ENCODE measurements at places on chromosomes 3 and 15. TPM values are rescaled to one million over a fixed set of nuclear protein-coding genes. Genes with fewer than 3 reads are reported as not detected.

The CSTA gene
- polyA plus RNA-seq, result 1.0 TPM

The DUOX2 gene
- not detected for polyA plus RNA-seq

The FILIP1L gene
- polyA plus RNA-seq, result 75.5 TPM

The TRPC1 gene
- 8.6 TPM for polyA plus RNA-seq

The DUOXA2 gene
- polyA plus RNA-seq, result not detected

The MAP6D1 gene
- 6.1 TPM for polyA plus RNA-seq

The U2SURP gene
- polyA plus RNA-seq, result 71.9 TPM

DNA sequence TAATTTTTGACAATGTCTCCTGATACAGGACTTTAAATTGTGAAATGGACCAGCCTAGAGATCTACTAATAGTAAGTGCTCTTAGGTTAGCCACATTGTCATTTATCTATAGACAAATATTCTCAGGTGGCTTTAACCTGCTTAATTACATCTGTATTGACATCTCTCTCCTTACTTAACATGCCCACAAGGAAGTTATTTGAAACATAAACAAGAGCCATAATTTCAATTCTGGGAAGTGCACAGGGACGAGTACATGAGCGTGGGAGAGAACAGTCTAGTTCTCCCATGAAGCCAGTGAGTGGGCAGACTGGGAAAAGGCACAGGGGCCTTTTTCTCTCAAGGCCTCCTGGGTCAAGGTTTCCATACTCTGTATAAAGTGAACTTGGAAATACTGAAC, 54.2 kb downstream of the NEK10 start:
- no peak for DNase-seq

GRCh38 chr3:107117922-107118536, 259.2 kb upstream of the CCDC54 start:
- peak; percentile 43 for DNase-seq

DNA sequence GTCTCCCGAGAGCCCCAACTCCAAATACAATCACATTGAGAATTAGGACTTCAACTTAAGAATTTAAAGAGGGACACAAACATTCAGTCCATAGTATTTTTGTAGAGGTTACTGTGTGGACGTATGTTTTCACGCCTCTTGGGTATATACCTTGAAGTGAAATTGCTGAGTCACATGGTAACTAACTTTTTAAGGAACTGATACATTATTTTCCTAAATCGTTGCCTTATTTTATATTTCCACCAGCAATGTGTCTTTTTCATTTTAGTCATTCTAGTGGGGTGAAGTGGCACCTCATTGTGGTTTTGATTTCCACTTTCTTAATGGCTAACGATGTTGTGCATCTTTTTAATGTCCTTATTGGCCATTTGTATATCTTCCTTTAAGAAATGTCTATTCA, 11.8 kb downstream of the PARP15 start:
- no peak for DNase-seq

- no peak for DNase-seq
These were observed 454.9 kb downstream of the IL5RA start for GRCh38 chr3:2655229-2655701.

- peak; percentile 61 for DNase-seq
These were observed 10.3 kb downstream of the SEC13 start for GRCh38 chr3:10310578-10310977.

DNA sequence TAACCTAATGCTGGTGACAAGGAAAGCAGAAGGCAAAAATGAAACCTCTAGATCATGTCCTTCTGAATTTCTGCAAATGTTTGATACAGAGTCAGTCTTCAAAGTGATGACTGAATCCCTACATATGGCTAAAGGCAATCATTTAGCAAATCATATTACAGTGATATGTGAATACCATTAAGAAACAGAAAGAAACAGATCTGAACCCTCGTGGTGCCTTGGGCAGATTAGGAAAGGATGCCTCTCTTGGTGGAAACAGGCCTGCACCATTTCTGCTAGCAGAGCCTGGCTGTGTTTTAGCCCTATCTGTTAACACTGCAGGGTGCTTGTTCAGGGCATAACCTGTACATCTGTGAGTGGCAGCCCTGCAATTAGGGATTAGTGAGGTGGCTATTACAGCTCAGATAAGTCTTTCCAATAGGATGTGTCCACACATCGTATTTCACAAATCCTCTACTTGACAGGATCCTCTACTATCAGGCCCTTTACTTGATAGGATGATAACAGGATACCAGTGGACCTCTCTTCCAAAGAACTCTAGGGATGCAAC, 12.1 kb downstream of the SEC22C start:
- no peak for DNase-seq

GRCh38 chr3:138434276-138434874, at the start of gene ESYT3:
ESYT3 (plus strand) TSS chr3:138434616; CDS start chr3:138434799, 183 bp downstream.
- no peak for DNase-seq

DNA sequence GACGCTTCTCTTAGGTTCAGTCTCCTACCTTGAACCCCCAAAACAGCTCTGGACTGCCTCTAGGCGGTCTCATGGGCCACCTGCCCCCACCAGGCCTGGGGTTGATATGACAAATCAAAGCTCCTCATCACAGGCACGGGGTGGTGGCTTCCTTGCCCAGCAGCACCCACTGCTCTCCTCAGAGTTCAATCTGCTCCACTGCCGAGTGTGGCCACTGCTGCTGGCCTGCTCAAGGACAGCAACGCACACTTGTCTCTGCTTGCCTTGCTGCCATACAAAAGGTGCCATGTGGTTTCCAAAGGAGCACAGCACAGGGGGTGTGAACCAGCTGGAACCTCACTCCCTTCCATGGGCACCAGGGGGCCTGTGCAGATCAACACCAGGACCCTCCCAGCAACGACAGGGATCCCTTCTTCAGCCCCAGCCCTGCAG, 10.2 kb downstream of the KBTBD13 start:
- no peak for DNase-seq

DNA sequence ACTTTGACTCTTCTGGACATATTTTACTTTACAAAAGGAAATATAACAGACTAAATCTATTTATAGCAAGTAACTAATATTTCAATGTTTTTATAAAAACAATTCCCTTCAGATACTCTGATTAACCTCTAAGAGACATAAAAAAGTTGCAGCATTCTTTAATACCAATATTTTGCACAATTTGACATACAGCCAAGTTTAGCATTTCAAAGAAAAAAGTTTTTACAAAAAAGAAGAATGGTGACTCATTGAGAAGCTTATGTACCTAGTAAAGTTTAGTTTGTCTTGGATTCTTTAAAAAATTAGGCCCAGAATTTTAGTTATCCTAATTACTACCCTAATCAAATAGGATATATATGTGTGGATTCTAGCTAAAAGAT, 17.6 kb downstream of the DAZL start:
- DNase-seq, result no peak

- DNase-seq, result no peak
These were observed 896.8 kb downstream of the ROBO1 start for GRCh38 chr3:78871048-78871447.

GRCh38 chr3:45034612-45035252, 8.6 kb downstream of the CLEC3B start:
- no peak for DNase-seq

- no peak for DNase-seq
These were observed 29.7 kb downstream of the PLXND1 start for GRCh38 chr3:129576514-129577352.

- DNase-seq, result no peak
These were observed 22.0 kb downstream of the B3GALNT1 start for GRCh38 chr3:161083131-161083530.

DNA sequence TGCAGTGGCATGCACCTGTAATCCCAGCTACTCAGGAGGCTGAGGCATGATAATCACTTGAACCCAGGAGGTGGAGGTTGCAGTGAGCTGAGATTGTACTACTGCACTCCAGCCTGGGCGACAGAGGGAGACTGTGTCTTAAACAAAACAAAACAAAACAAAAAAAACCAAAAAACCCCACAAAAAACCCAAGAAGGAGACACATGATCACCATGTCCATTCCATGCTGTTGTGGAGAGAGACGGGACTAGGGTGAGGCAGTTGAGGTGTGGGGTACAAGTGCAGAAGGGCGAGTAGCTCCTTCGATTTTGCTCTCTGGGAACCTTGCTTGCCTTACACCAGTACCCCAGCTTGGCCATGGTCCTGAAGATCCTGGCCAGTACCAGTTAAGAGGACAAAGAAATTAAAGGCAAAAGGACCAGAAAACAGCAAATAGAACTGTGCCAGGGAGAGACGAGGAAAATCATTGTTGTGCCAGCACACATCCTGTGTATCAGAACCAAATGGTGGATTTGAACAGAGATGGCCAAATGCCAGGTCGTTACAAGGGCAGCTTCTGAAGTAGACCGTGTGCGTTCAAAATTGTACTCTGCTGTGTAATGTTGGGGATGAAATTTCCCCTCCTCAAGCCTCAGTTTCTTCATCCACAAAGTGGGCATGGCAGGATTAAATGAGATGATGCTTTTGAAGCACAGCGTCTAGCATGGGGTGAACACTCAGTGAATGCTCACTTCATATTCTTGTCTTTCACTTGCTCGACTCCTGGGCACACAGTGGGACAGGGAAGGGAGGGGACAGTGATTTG, 42.9 kb upstream of the CTSH start:
- no peak for DNase-seq

GRCh38 chr3:127610105-127610504, 11.9 kb downstream of the MCM2 start:
- no peak for DNase-seq

GRCh38 chr15:73660455-73660854, 23.7 kb upstream of the CD276 start:
- DNase-seq, result no peak

- no peak for DNase-seq
These were observed 83.5 kb downstream of the SLC25A26 start for GRCh38 chr3:66304293-66304692.

DNA sequence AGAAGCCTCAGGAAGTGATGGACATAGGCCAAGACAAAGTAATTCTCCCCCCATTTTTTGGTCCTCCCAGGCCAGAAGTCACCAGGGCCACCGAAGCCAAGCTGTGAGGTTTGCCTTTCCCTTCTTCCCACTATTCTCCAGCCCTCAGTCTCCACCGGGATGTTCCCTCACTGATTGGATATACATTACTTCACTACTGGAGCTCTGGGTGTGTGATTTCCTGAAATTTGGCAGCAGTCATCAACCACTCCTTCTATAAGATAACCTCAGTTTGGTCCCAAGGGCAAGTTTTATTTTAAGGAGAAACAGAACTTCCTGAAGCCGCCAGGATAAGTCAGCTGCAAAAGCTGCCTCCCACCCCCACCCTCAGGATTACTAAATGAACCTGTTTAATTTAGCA, 11.3 kb downstream of the SLCO2A1 start:
- DNase-seq, result no peak

DNA sequence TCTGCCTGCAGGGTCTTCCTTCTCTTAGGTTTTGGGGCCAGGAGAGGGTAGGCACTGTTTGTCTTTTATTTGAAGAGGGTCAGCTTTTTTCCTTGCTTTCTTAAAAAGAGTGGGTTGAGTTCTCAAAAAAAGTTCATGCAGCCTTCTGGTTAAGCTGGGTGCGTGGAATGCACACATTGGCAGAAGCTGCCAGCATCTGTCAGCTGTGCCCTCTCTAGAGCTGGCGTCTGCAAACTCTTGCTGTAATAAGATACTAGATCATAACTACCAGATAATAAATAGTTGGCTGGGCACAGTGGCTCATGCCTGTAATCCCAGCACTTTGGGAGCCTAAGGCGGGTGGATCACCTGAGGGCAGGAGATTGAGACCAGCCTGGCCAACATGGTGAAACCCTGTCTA, 373.4 kb downstream of the OCA2 start:
- DNase-seq, result no peak

GRCh38 chr3:45218578-45219390, 7.3 kb downstream of the TMEM158 start:
- DNase-seq, result peak; percentile 13

GRCh38 chr3:16085884-16086608, 88.4 kb upstream of the GALNT15 start:
- DNase-seq, result no peak

- no peak for DNase-seq
These were observed 15.5 kb upstream of the NCEH1 start for GRCh38 chr3:172726380-172726779.

DNA sequence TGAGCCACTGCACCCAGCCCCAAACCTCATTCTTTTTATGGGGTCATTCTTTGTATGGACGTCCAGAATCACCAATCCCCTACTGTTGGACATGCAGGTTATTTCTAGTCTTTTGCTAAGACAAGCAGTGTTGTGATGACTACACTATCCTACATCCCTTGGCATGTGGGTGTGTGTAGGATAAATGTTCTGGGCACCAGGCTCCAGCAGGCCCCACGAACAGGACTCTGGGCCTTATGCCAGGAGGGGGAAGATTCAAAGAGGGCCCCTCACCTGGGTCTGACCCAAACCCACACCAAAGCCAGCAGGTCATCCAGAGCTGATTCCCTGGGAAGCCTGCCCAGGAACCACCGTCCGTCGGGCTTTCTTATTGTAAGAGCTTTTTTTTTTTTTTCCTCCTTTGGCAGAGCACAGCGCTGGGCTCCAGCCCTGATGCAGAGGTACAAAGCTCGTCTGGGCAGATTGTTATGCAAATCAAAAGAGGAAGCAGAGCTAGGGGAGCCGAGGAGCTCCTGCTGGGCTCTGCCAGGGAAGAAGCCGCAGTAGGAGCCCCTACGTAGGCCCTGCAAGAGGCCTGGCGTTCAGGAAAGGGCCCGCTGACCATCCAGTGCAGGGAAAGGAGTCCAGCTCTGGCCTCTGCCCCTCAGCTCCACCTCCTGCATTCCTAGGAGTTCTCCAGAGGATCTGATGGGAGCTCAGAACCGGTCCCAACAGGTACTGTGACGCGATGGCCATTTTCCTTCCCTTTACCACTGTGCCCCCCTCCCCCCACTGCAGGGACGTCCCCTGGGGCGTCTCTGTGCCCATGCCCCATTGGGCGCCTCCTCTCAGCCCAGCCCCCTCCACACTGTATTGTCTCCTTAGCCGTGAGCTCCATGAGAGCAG, 29.0 kb upstream of the FURIN start:
- no peak for DNase-seq

GRCh38 chr3:29324180-29324651, 43.3 kb downstream of the RBMS3 start:
- no peak for DNase-seq

- no peak for DNase-seq
These were observed 662.8 kb upstream of the CCDC54 start for GRCh38 chr3:106714400-106714799.

- DNase-seq, result no peak
These were observed 41.4 kb upstream of the BOC start for GRCh38 chr3:113169891-113170452.

- no peak for DNase-seq
These were observed 17.9 kb downstream of the DNAH1 start for GRCh38 chr3:52333869-52334557.

DNA sequence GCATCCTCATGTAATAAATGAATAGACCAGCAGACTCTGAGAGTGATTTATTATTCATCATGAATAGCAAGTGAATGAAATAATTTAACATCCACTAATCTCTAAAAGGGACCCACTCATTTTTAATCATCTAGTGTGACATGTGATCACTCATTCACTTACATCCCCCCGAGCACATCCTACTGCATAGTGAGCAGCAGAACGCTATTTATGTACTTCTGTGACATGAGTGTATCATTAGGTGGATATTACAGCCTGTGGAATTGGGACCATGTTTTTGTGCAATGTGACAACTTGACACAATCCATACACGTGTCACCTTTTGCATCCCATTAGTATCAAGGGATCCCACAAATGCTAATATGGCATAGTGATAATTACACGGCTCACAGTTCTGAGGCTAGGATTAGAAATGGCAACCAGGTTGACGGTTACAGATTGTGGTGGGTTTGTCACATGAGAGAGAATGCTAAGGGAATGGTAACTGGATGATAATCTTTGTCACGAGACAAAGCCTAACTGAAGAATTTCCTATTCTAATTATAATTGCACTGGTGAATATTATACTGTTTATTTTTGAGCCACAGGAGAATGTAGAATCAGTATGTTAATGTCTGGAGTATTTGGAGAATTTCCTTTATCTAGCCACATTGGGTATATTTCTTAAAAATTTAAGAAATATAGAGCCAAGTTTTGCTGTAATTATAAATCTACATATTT, 595.2 kb upstream of the TBL1XR1 start:
- DNase-seq, result no peak
